ENCODE measurements at places on chromosomes 11 and 22.

- DNase-seq = no peak
Observed at GRCh38 chr11:26960281-26960680, 33.6 kb upstream of the FIBIN start.

DNA sequence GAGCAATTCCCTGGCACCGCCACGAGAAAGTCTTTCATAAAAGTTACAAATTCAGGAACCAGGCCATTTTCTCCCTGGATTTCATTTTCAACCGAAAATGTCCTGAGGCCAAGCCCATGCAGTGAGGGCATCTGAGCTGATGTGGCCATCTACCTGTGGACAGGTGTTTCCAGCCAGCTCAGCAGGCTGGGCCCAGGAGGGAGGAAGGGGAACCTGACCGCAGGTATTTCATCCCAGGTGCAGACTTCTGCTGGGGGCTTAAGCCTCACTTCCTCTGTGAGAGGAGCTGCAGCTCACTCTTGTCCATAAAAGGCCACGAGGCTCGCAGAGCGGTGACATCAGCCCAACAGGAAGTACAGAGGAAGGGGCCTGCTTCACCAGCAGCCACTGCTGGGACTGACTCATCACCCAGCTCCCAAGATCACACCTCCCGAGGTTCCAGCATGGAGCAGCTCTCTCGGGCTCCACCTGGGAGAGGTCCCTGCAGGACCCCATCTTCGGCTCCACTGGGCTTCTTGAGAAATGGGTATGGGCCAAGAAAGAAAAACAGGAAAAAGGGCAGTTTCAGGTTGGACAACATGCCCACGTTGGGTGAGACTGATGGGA, 56.4 kb downstream of the MYH9 start:
- DNase-seq = peak; percentile 96

DNA sequence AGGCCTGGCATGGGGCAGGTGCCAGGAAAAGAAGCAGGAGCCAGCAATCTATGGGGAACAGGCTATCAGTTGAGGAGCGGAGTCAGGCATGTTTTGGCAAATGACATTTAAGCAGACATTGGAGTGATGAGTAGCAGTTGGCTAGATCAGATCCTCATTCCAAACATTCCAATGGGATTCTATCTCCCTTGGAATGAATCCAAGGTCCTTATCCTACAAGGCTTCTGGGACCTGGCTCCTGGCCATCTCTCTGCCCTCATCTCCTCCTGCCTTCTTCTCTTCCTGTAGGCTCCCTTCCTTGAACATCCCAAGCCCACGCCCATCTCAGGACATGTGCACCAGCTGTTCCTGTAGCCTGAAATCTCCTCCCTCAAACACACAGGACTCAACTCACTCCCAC, 1074.5 kb downstream of the TBC1D22A start:
- no peak for DNase-seq

DNA sequence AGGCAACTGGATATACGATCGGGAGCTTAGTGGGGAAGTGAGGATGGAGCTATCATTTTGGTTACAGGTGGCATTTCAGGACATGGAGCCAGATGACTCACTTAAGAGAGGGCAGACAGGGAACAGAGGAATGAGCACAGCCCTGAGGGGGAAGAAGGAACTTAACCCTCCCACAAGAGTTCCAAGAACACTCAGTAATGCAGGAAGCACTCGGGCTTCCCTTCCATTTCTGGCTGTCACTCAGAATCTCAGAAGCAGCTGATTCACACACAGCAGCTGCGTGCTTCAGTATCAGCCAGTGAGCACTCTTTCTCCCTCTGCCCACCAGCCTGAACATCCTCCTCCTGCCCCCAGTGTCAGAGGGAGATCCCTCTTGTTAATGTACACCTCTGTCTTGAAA, 34.8 kb downstream of the EFCAB6 start:
- peak; percentile 61 for DNase-seq

DNA sequence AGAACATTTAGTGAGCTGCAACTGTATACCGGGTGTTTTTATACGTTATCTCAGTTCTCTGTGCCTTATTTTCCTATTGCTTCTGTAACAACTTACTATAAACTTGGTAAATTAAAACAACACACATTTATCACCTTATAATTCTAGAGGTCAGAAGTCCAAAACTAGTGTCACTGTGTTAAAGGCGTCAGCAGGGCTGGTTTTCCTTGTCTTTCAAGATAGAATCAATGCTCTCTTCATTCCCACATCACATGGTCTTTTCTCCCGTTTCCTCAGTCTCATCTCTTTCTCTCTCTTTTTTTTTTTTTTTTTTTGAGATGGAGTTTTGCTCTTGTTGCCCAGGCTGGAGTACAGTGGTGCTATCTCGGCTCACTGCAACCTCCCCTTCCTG, 36.1 kb downstream of the MB start:
- no peak for DNase-seq

- no peak for DNase-seq
Observed at GRCh38 chr11:12799334-12799835, 125.2 kb downstream of the TEAD1 start.

GRCh38 chr22:33110562-33111163, 52.5 kb upstream of the SYN3 start:
- DNase-seq = no peak

GRCh38 chr11:69707176-69707575, 3.4 kb upstream of the FGF19 start:
- no peak for DNase-seq

GRCh38 chr22:17785185-17786184, 11.2 kb upstream of the BID start:
- DNase-seq = peak; percentile 68

DNA sequence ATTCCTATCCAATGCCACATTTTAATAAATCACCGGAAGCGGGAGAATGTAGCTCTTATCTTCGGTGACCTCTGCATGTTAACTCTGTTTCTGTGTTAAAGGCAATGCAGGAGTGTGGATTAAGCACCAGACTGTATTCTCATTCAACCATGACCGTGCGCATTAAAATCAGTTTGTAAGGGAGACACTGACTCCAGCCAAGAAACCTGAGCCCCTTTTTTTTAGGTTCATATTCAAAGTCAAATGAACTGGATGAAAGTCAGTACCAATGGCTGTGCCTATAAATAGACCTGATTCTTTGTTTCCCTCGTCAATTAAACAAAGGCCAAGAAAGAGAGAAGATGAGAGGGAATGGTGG, 32.2 kb downstream of the C11orf91 start:
- DNase-seq = no peak

DNA sequence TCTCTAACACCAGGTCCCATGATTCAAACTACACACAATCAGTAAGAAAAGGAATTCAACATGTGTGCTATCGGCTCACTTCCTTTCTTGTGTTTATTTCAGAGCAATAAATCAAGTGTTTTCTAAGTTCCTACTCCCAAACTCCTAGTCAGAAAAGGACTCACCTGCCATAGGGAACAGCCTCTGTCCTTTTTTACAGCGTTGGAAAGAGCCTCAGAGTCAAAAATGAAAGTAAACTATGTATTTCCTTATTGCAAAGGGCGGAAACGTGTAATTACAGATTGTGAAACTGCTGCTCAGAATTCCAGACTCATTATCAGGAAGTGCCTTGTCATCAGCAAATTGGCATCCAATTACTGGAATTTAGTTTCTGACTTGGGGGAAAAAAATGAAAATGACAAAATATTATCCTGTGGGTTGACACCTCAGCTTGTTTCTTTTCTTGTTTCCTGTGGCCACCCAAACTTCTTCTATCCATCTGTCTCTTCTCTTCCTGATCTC, at the start of gene CASP4:
Gene CASP4, minus strand, starts transcription at position 220 of the 501 bp plus-strand sequence. Its CDS starts 49 bp downstream, at position 171.
- peak; percentile 96 for DNase-seq

DNA sequence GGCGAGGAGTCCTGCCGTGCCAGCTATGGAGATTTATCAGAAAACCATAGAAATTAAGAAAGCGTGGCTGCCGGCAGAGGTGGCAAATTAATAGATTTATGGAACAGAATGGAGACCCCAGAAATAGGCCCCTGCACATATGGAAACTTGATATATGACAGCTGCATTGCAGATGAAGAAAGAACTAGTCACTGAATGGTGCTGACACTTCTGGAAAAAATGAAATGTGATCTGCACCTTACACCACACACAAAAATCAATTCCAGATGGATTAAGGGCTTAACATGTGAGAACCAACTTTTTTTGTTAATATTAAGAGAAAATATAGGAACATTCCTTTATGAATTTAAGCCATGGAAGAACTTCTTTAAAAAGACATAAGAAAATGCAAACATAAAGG, 40.3 kb upstream of the TSKU start:
- DNase-seq = no peak

DNA sequence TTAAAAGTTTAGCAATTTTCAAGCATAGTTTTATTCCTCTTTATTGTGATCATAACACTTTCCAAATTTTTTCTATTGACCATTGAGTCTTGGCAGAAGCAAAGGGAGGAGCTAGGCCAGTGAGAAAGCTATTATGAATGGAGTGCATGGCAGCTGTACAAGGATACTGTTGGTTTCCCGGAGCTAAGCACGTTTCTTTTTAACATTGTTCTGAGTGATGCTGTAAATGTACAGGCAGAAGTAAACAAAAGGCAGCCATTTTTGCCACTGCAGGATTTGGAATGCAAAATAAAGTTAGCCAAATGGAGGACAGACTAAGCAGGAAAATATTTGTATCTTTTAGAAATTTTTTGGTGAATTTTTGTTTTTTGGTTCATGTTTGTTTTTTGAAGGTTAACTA, 16.2 kb downstream of the CBL start:
- DNase-seq = no peak

- DNase-seq = no peak
Observed at GRCh38 chr11:102552020-102552419, 21.5 kb upstream of the MMP7 start.

DNA sequence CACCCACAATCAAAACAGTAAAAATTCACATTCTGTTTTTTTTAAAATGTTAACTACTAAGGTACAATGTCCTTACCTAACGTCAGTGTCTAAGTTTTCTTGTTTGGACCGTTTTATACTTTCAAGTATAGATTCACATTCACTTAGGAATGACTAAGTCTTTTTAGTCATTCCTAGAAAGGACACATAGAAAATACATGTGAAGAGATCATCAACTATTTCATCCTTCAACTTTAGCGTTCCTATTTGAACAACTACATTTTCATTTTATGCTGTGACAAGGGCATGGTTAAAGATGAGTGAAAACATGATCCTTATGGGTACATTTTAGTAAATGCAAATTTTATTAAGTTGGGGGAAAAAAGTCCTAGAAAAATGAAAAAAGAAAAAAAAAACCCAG, 62.8 kb downstream of the DDX10 start:
- DNase-seq = no peak

- no peak for DNase-seq
Observed at GRCh38 chr22:49010070-49010863, 817.4 kb downstream of the BRD1 start.

- no peak for DNase-seq
Observed at GRCh38 chr11:32005786-32006416, 85.0 kb upstream of the RCN1 start.

DNA sequence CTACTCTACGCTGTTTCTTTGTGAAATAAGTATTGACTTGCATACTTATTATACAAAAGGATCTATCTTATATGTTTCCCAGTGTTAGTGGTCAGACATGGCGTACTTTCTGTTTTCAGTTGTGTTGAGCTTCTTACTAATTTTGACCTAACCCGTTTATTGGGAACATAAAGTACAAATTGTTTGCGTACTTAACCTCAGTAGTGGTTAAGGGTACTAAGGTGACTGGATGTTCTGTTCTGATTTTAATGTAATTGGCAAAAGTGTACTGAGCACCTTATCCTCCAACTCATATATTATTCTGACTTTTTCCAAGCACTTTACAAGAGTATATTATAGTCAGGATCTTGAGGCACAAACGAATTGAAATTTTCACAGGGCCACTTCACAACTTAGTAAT, 17.2 kb downstream of the TBCEL start:
- DNase-seq = no peak

GRCh38 chr11:123760894-123761293, 6.6 kb upstream of the OR6X1 start:
- DNase-seq = no peak

GRCh38 chr11:118438314-118438931, 2.1 kb downstream of the KMT2A start:
- no peak for DNase-seq

DNA sequence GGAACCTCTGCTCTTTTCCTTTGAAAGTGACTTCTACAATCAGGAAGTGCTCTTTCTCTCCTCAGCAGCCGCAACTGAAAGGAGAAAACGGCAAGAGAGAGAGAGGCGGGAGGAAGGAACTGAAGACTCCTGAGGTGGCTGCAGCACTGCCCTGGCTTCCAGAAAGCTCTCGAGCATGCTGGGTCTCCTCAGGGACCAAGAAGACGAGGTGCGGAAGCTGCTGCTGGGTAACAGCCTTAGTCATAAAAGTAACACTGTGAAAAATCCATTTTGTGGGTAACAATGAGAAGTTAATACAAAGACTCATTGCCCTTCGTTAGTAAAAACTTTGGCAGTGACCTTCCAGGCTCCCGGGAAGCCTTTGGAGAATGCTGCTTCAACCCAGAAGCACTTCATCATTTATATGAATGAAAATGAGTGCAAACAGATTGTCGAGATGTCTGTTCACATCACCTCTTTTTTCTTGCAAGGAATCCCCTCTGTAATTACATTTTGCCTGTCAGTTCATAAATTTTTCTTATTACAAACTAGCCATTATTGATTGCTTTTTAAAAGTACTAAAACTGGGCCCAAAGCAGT, 473.4 kb downstream of the SOX6 start:
- DNase-seq = no peak

- no peak for DNase-seq
Observed at GRCh38 chr22:43622886-43623285, 189.2 kb downstream of the EFCAB6 start.

GRCh38 chr11:68332186-68332585, 19.8 kb downstream of the LRP5 start:
- DNase-seq = no peak

DNA sequence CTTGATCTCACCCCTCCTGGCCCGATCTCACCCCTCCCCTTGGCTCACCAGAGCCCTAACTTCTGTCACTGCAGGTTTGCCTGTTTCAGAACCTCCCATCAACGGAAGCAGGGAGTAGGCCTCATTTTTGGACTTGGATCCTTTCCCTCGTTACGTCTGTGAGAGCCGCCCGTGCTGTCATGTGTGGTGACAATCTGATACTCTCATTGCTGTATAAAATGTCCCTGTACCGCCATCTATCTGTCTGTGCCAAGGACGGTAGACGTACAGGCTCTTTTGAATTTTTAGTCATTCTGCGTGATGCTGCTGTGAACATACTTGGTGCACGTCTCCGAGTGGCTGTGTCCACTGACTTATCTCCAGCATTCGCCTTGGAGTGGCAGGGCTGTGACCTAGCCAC, 1163.1 kb downstream of the BRD1 start:
- DNase-seq = no peak

GRCh38 chr11:32829157-32829679, 509 bp upstream of the PRRG4 start:
- peak; percentile 73 for DNase-seq

GRCh38 chr11:61120099-61120705, 17.9 kb downstream of the CD5 start:
- no peak for DNase-seq

DNA sequence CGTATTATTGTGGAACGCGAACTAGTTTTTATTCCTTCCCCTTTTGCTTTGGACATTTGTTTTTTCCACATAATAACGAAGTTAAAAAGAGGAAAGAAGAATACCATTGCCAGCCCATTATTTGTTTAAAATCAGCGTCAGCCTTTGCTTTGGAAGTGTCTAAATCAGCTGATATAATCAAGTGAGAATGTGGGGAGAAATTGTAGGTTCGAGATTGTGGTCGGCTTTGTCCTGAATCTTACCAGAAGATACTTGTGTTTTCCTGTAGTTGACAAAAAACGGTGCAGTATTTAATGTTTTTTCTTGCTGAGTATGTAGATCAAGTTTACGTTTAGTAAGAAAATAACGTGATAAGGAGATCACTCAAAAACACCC, 935 bp downstream of the ZNF143 start:
- DNase-seq = no peak

Measured in PC-9 (cell line).